ENCODE measurements at places on chromosomes 6 and 20.

- DNase-seq = no peak
These were observed 180.5 kb downstream of the ADAT2 start for GRCh38 chr6:143270026-143270425.

- DNase-seq = no peak
These were observed 17.6 kb downstream of the TRDN start for GRCh38 chr6:123619156-123619555.

GRCh38 chr6:35178932-35179832 lies 34.6 kb upstream of the SCUBE3 start:
- no peak for DNase-seq

DNA sequence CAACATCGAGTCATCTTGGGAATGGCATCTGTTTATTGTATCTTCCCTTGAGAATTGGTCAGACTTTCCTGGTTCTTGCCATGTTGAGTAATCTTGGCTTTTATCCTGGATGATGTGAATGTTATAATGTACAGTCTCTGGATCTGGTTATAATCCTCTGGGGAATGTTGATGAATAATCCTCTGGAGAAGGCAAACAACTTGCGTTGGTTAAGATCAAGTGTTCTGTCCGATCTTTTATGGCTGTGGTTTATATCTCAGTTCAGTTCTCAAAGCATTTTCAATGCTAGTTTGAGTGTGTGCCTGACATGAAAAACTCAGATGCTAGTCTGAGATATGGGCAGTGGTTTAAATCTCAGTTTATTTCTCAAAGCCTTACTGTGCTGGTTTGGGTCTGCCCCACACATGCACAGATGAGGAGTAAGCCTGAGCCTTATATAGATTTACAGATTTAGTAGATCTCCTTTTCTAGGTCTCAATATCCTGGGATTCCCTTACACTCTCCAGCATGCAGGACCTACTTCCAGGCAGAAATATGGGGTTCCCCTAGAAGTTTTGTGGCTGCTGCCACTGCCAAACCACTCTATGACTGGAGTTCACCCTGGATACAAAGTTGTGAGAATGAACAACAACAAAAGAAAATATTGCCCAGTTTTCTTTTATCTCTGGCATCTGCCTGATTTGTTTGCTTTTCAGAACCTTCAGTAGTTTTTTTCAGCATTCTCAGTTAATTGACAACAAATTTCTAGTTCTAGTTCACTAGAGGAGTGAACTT lies 191.8 kb upstream of the MAN1A1 start:
- DNase-seq = no peak

- DNase-seq = no peak
These were observed 26.0 kb downstream of the PRPF6 start for GRCh38 chr20:64006902-64007301.

DNA sequence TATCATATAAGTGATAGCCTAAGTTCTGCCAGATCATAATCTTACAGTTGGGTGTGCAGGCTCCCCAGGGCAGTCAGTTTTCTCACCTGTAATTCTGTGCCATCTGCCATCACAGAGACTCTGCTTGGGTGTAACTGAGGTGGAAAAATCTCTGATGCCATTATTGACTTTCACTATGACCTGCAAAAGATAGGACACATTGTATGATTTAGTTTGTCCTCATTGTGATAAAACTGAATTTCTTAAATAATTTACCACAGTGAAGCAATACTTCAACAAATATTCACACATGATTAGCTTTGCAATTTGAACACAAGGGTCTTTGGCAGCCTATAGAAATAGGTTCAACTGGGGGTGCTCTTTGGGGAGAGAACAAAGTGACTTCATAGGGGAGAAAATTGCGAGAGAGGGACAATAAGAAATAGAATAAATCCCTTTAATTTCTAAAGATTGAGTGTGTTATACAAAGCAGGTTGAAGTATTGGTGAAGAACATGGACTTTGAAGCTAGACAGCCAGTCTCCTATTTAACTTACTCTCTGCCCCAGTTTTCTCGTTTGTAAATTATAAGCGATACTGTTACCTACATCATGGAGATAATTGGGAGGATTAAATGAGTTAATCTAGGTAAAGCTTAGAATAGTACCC lies 27.3 kb downstream of the FAM229B start:
- DNase-seq = no peak

GRCh38 chr6:81892891-81893290 lies 140.4 kb upstream of the TENT5A start:
- DNase-seq = no peak

GRCh38 chr6:43788301-43788700 lies 18.3 kb downstream of the VEGFA start:
- no peak for DNase-seq

DNA sequence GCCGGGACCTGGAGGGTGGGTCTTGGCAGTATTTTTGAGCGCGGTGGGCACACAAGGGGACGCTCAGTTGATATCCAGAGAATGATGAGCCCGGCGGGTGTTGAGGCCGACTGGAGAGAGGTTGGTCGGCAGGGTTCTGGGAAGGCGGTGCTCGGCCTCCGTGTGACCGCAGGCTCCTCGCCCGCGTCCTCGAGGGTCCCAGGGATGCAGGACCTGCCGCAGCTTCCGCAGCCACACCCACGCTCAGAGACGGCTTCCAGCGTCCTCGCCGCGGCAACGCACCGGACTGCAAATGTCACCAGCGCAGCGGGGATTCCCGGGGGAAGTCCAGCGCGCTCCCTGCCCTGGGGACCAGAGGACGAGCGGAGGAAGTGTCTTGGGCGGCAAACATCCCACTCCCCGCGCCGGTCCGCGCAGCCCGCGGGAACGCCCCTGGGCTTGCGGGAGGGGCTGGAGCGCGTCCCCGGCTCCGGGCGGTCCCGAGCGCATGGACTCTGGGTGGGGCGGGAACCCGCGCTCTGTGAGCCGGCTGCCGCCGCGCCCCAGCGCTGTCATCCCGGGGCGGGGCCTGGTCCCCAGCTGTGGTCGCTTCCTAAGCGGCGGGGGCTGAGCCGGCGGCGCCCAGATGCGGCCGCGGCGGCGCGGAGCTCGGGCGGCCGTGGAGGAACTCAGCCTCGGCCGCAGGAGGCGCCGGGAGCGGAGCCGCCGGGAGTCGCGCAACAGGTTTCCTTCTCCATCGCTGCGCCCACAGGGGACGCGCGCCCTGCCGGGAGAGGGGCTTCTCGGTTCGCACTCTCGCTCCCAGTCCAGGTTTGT lies at the start of gene STX11:
STX11 (plus strand) TSS at position 624 of the 816 bp plus-strand sequence. CDS start 36,111 bp downstream, outside the sequence.
- DNase-seq = no peak

- no peak for DNase-seq
These were observed 122.3 kb downstream of the RNASET2 start for GRCh38 chr6:166834049-166834448.

DNA sequence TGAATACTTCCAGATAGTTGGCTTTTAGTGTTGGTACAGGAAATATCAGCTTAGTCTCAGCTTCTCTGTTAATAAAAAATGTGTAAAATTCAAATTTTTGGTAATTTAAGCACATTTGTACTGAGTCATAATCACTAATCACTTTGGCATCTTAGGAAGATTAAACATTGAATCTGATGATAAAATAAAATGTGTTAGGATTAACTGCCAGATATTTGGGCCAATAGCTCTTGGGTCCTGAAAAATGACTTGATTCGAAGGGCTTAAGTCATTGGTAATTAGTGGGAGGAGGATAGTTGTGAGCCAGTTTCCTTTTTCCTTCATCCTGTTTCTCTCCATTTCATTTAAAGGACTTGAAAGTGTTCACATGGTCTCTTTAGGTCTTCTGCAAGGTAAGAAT lies 426.1 kb downstream of the RFPL4B start:
- no peak for DNase-seq

DNA sequence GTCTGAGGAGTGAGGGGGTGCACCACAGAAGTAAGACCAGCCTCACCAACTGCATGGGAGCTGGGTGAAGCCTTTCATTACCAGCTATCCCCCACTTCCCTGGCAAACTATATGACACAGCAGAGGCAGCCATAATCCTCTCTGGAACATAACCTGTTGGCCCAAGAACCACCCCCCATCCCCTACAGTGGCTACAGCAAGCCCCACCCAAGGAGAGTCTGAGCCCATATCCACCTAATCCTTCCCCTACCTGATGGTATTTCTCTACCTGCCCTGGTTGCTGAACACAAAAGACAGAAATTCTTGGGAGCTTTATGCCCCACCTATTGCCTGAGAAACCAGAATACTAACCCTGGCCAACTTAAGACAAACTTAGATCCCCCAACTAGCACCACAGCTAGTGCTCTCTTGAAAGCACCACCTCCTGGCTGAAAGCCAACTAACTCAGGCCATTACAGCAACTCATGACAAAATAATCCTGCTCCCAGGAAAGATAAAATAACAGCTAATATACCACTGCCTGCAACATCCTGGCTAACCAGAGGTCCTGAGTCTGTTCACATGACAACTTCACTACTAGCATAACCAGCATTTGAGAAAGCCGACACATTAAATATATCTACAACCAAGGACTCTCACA lies 11.2 kb downstream of the RNGTT start:
- no peak for DNase-seq

DNA sequence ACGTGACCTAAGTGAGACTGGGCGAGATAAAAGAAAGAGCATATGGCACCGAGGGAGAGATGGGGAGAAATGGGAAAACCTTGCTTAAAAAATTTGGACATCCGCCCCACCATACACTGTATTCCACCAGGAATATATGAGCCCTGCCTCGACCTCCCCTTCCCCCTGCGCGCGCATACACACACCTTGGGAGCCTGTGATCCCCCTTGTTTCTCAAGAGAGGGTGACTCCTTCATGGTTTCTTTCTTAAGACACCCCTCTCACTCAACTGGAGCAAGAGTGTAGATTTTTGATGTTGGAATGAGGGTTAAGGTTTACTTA lies 480 bp downstream of the ABCF1 start:
- no peak for DNase-seq

- DNase-seq = no peak
These were observed 5.0 kb downstream of the SMIM28 start for GRCh38 chr6:138382498-138383265.

- no peak for DNase-seq
These were observed 703.5 kb downstream of the TFAP2A start for GRCh38 chr6:9711365-9711764.

DNA sequence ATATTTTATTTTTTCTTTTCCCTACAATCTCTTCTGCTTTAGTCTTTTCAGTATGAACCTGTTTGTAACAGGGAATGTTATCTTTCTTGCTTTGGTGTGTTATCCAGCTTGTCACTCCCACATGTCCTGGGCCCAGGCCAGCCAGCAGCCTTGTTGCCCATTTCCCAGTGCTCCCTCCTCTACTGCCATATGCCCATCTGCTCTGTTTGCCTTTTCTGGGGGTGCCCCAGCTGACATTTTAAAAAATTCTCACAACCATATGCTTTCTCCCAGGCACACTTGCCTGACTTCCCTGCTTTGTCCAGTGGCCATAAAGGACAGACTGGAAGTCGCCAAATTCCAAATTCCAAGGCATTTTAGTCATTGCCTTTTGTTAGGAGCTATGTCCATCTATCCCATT lies 23.6 kb upstream of the LMBRD1 start:
- DNase-seq = no peak

DNA sequence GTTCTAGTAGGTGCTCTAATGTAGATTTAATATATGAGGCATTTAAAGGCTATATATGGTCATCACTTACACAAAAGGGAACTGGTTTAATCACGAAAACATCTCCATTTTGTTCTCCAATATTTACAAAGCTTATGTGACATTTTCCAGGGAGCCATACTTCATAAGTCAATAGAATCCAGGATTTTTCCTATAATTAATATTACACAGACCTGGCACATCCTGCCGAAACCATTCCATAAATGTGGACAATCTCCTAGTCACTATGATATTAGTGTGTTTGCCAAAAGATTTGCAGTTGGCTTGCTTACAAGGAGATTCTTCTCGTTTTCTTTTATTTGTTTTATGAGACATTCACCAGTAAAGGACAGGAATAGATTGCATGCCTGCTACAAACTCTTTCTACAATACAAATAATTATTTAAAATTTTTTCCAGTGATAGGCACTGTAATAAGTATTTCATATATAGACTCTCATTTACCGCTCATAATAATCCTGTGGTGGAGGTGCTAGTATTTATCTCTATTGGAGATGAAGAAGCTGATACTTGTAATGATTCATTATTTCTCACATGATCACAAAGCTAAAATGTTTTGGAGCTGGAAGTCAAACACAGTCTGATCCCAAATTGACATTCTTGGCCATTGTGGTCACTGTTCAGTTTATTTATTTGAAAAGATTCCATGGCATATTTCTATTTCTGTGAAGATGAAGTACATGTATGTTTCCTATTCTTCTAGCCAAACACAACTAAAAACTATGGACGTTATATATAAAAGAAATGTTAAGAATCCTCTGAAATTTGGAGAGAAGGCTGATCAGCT lies 597.0 kb downstream of the HTR1B start:
- DNase-seq = no peak
